ENCODE measurements at places on chromosomes 12 and 14.
A peak's percentile ranks its signal among the peaks of the same experiment; 100 is the strongest.

DNA sequence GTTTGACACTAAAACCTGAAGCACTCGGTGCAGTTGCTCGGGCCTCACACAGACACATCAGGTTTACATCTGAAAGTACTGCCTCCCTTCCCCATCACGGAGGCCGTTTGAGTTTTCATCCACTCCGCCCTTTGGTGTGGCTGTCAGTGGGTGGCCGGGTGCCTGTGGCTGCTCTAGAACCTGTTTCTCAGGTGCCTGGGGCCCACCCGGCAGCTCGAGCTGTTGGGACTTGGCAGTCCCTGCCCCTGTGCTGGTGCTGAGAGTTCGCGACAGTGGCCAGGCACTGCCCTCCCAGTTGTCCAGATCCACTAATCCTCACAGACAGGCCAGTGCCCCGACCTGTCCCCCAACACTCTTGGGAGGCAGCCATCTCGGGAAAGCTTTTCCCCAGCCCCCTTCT lies 22.4 kb downstream of the XRCC3 start:
- no peak for DNase-seq

DNA sequence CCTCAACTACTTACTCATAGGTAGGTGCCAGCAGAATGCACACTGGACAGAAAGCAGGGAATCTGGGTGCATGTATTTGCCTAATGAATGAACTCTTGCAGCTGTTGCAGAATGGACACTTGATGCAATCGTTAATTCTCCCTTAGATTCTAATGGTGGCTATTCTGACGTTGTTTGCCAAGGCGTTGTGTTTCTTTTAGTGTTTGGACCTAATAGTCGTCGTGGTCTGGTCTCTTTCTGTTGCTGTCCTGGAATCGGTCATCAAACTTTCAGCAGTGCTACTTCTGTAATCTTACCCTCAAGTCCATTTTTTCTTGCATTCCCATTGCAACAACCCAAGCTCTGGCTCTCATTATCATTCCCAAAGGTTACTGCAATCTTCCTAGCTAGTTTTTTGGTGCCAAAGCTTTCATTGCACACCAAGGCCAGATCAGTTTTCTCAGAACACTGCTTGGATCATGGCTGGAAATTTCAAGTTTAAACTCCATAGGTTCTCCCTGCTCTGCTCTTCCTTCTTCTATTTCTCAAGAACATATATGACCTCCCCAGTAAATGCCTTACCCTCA lies 31.3 kb downstream of the BMP4 start:
- DNase-seq, result no peak

- DNase-seq, result no peak
Observed at GRCh38 chr14:38282936-38283335, 27.0 kb upstream of the CLEC14A start.

DNA sequence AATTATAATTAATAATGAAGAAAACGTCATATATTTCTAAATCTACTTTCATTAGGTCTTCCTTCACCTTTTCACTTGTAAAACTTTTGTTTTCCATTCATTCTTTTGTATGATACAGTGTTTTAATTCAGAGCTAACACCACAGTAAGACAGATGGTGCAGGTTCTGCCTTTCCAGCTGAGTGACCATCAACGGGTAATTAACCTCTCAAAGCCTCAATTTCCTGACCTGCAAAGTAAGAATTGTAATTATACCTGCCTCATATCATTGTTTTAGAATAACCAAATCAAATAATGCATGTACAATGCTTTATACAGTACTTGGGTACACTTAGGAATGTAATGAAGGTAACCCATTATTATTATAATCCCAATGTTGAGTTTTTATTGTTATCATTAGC lies 157.6 kb downstream of the FOXA1 start:
- no peak for DNase-seq

DNA sequence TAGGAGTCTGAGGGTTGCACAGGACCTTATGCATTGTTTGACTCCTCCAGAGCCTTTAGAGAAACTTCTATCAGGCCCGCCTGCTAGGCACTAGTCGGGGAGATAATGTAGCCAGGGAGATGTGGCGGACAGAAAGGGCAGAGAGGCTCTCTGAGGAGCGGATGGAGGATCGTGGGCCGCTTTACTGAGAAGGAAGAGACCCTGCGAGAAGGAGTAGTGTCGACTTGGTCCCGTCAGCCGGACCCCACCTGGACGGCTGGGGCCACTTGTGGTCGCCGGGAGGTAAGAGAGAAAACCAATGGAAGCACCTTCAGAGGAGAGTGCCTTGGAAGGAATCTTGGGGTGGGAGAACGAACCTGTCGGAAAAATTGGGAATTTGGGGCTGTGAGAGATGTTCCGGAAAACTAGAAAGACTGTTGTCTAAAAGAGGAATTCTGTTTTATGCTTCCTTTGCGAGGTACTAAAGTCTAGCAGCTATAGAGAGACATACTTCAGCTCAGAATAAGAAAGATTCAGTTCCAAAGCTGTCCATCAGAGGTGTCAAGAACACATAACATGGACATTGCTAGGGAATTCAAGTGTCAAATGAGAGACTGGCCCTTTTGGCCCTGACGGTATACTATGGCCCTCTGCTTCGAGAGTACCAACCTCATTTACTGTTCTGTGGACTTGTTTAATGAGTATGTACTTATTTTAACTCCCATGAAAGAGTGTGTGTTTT lies 660 bp upstream of the MCRS1 start:
- peak; percentile 11 for DNase-seq

DNA sequence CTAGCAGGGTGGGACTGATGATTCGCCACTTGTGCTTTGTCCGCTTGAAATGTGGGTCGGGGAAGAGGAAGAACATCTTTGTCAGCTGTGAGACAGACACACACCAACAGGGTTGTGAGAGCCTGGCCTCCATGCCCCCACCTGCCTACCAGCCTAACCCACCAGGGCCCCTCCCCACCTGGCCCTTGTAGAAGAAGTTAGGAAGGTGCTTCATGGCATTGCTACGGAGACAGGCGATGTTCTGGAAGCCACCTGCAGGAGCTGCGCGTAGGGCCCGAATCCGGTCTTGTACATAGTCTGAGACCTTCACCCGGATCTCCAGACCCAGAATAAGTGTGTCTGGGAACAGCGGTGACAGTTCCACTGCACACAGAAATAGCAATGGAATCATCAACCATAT lies 2.3 kb downstream of the METTL1 start:
- no peak for DNase-seq

DNA sequence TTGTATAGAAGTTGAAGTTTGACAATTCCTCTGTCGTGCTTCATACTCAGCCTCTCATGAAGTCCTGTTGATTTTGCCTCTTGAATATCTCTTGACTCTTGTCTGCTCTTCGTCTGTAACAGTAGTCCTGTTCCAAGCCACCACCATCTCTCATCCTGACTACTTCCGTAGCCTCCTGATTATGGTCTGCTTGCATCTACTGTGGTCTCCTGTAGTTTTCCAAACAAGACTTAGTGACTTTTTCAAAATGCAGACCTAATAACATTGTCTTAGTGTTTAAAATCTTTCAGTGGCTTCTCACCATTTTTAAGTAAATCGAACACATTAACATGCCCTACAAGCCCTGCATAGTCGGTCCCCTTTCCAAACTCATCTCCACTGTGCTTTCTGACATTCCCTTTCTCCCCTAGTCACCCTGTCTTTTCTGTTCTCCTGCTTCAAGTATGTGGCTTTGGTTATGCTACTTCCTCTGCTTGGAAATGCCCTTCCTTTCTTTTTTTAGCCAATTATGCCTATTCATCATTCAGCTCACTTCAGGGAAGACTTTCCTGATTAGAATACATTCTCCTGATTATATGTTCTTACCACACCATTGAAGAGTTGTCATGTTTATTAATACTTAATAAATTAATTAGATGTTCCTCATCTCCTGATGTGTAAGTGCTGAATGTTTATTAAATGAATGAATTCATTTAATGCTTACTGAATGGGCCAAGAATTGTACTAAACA lies 2.0 kb downstream of the SCYL2 start:
- no peak for DNase-seq

GRCh38 chr12:69936766-69937165 lies 111.7 kb downstream of the MYRFL start:
- no peak for DNase-seq

- no peak for DNase-seq
Observed at GRCh38 chr12:97200181-97200580, 262.4 kb upstream of the RMST start.

- no peak for DNase-seq
Observed at GRCh38 chr14:45246691-45247090, 6.3 kb downstream of the MIS18BP1 start.

DNA sequence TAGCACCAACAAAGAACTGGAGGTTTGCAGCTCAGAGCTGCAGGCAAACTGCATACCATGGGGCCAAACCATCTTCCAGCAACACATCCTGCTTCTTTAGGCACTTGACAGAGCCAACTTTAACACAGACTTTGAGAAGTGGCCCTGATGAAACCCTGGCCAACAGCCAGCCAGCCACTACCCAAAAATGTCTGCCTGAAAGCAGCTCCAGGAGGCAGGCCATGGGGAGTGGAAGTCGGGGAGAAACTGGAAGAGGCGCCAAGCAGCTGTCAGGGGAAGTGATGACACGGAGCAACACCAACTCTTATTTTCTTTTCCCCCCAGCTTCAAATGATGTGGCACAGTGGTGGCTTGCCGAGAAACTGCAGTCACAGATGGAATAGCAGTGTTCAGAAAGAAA lies 110.9 kb upstream of the PLXNC1 start:
- DNase-seq, result no peak

GRCh38 chr12:52579468-52580465 lies 6.1 kb upstream of the KRT74 start:
- DNase-seq, result no peak

DNA sequence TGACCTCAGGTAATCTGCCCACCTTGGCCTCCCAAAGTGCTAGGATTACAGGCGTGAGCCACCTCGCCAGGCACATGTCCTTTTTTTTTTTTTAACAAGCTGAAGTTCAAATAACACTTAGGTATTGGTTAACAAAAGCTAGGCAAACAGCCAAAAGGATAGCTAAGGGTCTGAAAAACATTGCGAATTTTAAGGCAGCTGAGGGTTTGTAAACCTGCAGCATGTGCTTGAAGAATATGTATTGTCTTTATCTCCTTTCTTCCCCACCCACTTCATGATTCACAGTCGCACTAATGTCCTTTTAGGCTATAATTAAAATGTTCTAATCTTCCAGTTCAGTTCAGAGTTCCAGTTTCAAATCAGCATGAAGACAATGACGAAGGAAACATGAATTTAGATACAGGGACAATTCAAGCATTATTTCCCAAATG lies 30.1 kb upstream of the CERS5 start:
- no peak for DNase-seq

- no peak for DNase-seq
Observed at GRCh38 chr12:40942326-40942725, 245.8 kb upstream of the PDZRN4 start.

GRCh38 chr14:100617410-100618317 lies 30.4 kb upstream of the BEGAIN start:
- peak; percentile 53 for DNase-seq

DNA sequence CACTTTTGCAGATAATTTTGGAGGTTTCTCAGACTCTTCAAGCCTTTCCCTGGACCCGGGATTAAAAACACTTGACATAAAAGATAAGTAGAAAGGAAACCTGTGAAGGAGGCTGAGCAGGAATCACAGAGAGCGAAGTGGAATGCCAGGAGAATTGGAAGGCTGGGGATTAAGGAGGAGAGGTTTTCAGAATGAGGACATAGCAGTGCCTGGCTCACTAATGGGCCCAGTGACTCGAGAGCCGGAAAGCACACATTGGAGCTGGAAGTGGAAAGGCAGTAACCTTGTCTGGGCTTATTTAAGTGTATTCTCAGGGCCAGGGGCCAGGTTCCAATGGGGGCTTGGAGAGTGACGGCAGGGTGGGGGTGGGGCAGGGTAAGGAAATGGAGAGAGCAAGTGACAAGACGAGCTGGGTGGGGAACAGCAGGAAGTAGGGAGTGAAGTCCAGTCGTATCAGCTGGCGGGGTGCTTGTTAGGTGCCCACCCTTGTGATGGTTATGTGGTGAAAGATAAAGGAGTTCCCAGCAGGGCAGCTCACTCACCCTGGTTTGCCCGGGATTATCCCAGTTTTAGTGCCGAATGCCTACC lies 13.1 kb downstream of the EVL start:
- no peak for DNase-seq

DNA sequence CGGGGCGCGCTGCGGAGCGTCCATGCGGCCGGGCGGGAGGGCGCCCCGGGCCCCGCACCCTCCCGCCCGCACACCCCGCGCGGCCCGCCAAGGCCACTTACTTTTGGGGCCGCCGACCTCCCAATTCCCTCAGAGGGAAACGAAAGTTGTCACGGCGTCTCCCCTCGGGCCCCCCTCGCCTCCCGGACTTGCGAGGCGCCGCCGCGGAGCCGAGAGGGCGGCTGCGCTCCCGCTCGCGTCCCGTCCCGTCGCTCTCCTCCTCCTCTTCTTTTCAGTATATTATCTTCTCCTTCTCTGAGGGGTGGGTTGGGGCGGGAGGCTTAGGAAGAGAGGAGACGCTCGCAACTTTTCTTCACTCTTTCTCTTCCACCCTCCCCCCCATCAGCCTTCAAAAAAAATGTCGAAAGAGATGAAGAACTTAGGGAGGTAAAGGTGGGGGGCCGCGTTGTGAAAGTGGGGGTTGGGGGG lies 613 bp downstream of the DUSP16 start:
- DNase-seq, result peak; percentile 12

DNA sequence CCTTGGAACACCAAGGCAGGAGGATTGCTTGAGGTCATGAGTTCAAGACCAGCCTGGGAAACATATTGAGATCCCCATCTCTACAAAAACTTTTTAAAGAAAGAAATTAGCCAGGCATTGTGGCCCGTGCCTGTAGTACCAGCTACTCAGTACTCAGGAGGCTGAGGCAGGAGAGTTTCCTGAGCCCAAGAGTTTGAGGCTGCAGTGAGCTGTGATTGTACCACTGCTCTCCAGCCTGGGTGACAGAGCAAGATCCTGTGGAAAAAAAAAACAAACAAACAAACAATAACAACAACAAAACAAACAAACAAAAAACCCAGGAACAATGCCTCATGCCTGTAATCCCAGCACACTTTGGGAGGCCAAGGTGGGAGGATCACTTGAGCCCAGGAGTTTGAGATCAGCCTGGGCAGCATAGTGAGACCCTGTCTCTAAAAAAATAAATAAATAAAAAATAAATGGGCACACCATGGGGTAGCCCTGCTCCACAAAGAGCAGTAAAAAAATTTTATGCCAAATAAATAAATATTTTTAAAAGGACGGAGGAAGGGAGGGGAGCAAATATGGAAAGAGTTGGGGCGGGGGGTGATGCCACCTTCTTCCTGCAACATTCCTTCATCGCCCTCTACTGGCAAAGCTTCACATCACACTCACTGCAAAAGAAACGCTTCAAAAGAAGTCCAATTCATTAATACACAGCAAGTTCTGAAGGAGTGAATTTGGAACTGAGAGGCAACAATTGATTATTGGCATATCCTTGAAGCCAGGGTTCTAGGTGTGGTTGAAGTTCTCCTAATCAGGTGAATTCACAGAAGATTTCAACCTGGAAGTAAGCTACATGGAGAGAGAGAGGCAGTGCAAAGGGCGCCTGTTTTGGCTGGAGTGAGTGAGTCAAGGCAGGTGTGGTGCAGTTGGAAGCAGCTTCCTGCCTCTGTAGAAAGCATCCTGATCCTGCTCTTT lies 8.8 kb upstream of the GNPTAB start:
- peak; percentile 75 for DNase-seq

GRCh38 chr12:7109572-7109920 lies 532 bp upstream of the C1RL start:
- DNase-seq, result no peak

GRCh38 chr12:32273712-32274111 lies 125.6 kb upstream of the FGD4 start:
- no peak for DNase-seq

GRCh38 chr12:115451780-115452736 lies 768.1 kb upstream of the TBX3 start:
- no peak for DNase-seq

GRCh38 chr12:71135812-71136176 lies 22.0 kb downstream of the TSPAN8 start:
- no peak for DNase-seq
